ENCODE measurements at places on chromosomes 13 and 19.

DNA sequence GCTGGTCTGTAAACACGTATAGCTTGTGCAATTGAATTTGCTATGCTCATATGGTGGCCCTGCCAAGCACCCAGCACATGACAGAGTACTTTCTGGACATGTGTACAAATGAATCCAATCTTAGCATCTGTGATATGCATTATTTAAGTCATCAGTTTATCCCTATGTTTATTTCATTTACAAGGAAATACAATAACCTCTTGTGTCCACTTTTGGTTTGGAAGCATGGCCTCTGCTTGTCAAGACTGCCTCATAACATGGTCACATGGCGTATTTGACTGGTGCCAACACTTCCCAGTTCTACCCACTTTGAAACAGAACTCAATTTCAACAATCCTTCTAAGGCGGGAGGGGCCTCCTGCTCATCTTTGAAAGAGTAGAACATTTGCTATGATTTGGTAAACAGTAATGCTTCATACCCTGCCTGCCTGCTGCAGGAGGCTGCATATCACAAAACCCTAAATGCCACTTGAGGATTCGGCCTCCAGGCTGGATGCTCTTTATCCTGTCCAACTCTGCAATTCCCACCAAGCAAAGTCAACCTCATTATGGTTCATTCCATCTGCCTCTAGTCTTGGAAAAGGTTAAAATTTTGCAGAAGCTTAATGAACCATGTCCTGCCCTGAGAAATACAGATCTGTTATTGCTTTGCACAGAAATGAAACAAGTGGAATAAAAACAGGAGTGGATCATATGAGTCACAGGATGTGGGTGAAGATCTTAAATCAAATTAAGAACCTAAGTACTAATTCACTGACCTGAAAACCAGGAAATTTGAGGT lies 151.3 kb downstream of the CYSLTR2 start:
- no peak for ATAC-seq

- ATAC-seq, result no peak
Measured at GRCh38 chr13:109694972-109695371, 91.4 kb downstream of the IRS2 start.

- ATAC-seq, result no peak
Measured at GRCh38 chr19:19562665-19563347, 24.7 kb downstream of the CILP2 start.

DNA sequence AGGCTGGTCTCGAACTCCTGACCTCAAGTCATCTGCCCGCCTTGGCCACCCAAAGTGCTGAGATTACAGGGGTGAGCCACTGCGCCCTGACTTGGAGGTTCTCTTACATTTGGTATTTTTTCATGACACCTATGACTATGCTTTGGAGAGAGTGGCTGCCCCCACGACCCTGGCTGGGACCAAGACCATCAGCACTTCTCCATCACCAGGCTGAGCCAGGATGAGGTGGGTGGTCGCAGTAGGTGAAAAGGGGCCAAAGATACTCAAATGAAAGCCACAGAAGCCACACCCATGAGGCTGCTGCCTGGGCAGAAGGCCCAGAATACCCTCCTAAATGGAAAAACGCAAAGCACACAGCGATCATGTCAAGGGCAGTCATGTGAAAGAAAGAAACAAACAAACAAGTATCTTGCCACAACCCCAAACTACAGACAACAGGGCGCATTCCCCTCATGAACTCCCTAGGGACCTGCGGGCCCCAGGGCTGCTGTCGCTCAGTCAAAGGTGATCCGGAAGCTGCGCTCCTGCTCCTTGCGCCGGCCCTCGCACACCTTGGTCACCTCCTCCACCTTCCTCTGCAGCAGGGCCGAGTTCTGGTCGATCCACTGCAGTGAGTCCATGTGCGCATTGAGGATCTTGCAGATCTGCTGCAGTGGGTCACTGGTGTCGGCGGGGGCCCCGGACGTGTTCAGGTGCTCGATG lies 11.2 kb upstream of the IL4I1 start:
- no peak for ATAC-seq

DNA sequence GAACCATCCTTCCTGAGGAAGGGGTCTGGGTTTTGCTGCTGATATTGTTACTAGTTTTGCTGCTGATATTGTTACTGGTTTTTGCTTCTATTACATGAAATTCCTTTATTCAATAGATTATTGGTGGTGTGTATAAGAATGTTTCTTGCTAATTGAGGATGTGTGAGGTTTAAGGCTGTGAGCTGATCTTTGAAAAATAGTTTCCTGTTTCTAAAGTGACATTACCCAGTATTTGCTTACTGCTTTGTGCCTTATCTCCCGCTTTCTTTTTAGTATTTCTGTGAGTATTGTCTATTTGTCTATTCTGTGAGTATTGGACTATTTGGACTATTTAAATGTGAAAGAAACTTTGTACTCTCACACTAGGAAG lies 38.2 kb upstream of the C1QTNF9 start:
- no peak for ATAC-seq

GRCh38 chr19:45793178-45793564 lies 526 bp upstream of the DMWD start:
- no peak for ATAC-seq

GRCh38 chr19:47762151-47762550 lies 16.4 kb upstream of the SELENOW start:
- no peak for ATAC-seq

- no peak for ATAC-seq
Measured at GRCh38 chr13:26468265-26468801, 89.2 kb upstream of the WASF3 start.

- no peak for ATAC-seq
Measured at GRCh38 chr13:110301606-110302553, 5.1 kb downstream of the COL4A1 start.

DNA sequence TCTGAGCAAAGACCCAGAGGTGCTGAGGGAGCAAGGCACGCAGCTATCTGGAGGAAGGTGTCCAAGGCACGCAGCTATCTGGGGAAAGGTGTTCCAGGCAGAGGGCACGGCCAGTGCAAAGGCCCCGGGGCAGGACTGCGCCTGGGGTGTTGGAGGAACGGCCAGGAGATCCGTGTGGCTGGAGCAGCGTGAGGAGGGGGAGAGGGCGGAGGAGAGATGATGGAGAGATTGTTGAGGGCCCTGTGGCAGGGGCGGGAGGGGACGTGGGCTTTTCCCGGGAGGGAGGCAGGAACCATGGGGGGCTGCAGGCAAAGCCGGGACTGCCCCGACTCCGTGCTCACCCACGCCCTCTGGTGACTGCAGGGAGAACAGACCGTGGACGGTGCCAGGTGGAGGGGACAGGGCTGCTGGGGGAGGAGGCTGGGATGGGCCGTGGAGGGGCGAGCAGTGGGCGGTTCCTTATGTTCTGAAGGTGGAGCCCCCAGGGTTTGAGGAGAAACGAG lies 13.3 kb upstream of the MISP start:
- ATAC-seq, result peak; percentile 41

DNA sequence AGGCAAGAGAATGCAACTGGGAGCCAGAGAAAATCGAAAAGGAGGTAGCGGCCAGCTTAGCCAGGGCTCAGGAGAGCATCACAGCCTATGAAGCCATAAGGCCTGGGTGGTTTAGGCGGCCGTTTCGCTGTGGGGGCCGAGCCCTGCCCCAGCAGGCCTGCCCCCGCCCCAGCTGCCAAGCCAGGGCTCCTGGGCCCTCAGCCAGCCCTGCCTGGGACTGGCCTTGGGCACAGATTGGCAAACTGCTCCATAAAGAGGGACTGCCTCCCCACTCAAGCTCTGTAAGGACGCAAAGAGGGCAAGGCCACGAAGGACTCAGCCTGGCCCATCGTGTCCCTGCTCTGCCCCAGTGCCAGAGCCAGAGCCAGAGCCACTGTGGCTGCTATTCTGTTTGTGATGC lies 10.2 kb downstream of the ZNF653 start:
- ATAC-seq, result no peak

GRCh38 chr13:44298314-44298713 lies 75.3 kb upstream of the SERP2 start:
- no peak for ATAC-seq

- ATAC-seq, result no peak
Measured at GRCh38 chr19:9645472-9645871, 24.4 kb upstream of the ZNF561 start.

GRCh38 chr19:17861542-17862402 lies 2.1 kb downstream of the RPL18A start:
- ATAC-seq, result no peak

DNA sequence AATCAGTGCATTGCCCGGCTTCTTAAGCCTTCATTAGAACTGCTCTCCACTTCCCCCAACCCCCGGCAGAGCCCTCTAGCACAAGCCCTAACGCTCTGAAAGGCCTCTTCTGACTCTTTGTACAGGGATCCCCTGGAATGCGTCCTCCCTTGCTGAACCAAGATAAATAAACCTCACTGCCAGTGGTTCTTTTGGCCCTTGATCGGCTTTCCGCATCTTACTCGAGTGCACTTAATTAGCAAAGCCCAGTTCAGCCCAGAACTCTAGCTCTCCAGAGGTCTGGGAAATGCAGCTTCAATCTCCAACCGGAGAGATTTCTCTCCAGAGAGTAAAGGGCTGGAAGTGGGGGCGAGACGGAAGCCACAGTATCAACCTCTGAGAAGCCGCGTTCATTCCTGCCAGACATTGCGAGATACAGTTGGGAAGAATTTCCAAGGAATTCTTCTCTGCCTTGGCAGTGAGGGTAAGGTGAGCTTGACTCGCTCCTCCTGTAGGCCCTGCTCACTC lies 8.7 kb upstream of the ZNF444 start:
- ATAC-seq, result peak; percentile 79

GRCh38 chr13:46630431-46631178 lies 77.6 kb downstream of the LRCH1 start:
- ATAC-seq, result no peak

GRCh38 chr19:48340995-48341394 lies 15.6 kb downstream of the EMP3 start:
- ATAC-seq, result no peak

DNA sequence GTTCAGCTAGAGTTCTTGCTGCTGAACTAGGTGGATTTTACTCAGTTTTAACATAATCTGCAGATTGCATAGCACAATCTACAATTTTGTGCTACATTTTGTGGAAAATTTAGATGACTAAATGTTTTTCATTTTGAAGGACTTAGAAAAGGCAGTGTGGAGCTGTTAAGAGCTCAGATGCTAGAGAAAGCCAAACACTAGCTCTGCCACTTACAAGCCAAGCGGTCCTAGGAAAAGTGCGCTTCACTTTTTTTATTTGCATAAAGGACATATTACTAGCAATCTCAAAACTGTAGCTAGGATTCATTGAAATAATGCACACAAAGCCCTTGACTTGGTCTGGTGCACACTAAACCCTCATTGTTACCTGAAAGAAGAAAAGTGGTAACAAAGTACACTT lies 8.1 kb upstream of the CSNK1A1L start:
- ATAC-seq, result no peak

DNA sequence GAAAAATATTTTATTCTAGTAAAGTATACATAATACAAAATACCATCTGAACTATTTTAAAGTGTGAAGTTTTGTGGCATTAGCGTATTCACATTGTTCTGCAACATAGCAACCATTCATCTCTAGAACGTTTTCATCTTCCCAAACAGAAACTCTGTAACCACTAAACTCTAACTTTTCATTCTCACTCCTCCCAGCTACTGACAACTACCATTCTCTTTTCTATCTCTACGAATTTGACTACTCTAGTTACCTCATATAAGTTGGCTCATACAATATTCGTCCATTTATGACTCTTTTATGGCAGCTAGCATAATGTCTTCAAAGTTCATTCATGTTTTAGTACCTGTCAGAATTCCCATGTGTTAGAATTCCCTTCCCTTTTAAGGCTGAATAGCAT lies 150.5 kb upstream of the MIR17HG start:
- ATAC-seq, result no peak

GRCh38 chr19:54517483-54517882 lies 14.9 kb downstream of the LAIR2 start:
- no peak for ATAC-seq

GRCh38 chr13:35917252-35917941 lies 213.8 kb downstream of the DCLK1 start:
- ATAC-seq, result no peak

DNA sequence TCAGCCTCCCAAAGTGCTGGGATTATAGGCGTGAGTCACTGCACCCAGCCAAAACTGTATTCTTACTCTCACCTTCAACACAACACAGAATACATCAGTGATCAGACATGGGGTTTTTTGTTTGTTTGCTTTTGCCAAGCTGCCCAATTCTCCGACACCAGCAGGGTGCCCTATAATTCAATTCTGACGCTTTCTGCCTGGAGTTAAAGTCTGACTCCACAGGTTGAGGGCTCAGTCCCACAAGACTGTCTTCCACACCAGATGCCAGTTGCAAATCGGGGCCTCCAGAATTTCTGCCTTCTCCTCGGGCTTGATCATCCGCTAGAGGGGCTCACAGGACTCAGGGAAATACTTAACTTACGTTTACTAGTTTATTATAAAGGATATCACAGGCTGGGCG lies 22.1 kb downstream of the FBN3 start:
- ATAC-seq, result no peak

GRCh38 chr19:15641901-15642491 lies 1.3 kb downstream of the CYP4F3 start:
- no peak for ATAC-seq

- ATAC-seq, result peak; percentile 48
Measured at GRCh38 chr13:30572859-30573275, 44.9 kb upstream of the USPL1 start.

GRCh38 chr13:44912278-44913016 lies 76.8 kb downstream of the NUFIP1 start:
- no peak for ATAC-seq

- ATAC-seq, result no peak
Measured at GRCh38 chr13:23383151-23383550, 50.4 kb downstream of the SACS start.

GRCh38 chr13:43908156-43909126 lies 28.7 kb downstream of the LACC1 start:
- ATAC-seq, result no peak

- no peak for ATAC-seq
Measured at GRCh38 chr13:112170823-112171569, 104.0 kb downstream of the SOX1 start.

DNA sequence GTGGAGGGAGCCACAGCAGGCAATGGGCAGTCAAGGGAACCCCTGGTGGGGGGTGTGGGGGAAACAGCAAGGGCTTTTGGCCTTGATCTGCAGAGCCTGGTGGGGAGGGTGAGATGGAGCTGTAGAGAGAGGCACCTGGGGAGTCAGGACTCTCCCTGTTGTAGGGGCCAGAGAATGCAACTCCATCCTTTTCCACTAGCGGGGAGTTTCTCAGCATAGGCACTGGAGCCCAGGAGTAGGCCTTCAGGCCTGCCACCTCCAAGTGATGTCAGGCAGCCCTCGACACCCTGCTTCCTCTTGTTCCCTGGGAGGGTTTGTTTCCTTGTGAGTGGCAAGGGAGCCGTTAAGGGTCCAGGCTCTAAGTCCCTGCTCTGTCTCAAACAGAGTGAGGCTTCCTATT lies 25.0 kb downstream of the MEGF8 start:
- no peak for ATAC-seq

GRCh38 chr19:51784109-51784785 lies 10.7 kb upstream of the FPR3 start:
- ATAC-seq, result peak; percentile 23

Measured in gastroesophageal sphincter (tissue), 4 donors.